ENCODE measurements at places on chromosomes 13 and 19.

DNA sequence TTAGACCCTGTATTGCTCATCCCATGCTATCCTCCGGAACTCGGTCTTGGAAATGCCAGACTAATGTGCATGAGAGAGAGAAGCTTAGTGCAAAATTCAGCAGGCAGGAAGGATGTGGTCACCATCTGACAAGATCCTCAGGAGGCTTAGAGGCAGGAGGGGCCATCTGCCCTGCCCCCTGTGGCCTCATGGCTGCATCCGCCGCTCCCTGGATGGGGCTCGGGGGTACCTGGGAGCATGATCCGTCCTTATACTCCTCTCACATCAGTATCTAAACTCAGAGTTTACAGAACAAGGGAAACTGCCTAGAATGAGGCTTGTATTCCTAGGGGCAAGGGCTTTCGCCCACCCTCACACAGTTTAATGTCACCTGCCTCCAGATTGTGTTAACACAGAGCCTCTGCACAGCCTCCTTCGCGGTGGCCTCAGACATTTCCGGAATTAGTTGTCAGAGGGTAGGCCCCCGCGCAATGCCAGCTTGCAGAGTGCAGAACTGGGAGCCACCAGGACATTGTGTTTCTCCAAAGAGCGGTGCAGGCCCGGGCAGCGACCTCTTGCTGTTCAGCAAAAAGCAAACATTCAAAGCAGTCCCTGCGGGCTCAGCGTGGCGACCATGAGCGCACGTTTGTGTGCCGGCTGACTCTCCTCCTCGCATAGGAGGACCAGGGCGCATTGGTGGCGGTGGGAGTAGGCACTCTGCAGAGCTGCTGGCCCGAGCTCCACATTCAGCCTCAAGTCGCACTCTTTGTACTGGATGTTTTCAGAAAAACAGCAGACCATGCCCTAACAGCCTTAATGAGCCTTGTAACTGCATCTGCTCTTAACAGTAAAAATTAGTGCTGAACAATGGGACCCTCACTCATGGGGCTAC, 39.1 kb downstream of the GPR12 start:
- peak; percentile 17 for DNase-seq

DNA sequence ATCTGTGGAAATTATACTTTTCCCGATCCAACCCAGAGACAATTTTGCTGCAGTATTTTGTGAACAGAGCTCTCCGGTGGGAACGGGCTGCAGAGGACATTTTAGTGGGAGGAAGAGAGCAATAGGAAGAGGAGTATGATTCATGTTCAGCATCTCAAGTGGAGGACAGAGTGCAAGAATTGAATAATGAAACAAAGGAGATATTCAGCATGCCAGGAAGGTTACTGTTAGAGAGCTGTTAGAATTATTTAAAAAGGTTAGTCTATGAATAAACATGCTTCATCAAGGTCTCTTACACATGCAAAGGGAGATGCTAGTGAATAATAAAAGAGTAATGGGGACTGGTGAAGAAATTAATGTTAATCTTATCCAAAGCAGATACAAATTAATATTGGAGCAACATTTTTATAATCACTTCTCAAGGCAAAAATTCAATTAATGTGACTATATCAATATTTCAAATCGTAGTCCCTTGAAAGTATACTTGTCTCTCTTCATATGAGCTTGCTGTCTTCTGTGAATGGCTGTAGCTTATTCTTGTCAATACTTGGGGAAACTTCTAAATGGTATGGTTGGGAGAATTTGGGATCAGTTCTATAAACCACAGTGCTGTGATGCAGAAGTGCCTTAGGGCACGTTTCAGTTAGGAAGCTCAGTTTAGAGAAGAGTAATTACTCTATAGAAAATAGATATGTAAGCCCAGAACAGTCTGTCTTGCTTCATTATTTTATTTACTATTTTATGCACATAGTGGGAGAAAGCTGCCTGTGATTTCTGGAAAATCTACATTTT, 1165.8 kb downstream of the OLFM4 start:
- no peak for DNase-seq

GRCh38 chr13:28532388-28533124, 37.6 kb upstream of the FLT1 start:
- no peak for DNase-seq

DNA sequence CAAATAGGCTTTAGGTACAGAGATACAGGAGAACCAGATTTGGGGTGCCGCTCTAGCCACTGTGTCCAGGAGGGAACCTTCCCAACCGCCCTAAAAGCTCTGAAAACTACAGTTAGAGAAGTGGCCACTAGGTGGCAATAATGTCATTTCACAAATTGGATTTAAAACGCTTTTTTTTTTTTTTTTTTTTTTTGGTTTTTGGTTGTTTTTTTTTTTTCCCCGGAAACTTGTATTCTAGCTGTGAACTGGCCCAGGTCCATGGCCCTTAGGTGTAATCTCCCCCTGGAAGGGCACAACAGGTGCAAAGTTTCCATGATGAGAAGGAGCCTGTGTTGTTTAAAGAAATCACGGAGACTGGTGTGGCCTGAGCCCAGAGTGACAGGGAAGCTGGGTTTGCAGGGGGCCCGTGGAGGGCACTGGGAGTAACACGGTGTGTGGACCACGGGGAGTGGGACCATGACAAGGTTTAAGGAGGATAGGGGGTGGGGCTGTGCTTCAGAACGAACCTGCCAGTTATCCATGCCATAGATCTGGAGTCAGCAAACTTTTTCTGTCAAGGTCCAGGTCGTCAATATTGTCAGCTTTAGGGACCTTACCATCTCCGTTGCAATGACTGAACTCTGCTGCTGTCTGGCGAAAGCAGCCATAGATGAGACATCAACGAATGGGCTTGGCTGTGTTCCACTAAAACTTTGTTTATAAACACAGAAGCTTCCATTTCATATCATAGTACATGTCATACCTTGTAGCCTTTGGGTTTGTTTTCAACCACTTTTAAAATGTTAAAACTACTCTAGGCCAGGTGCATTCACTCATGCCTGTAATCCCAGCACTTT, 10.1 kb downstream of the OR1I1 start:
- no peak for DNase-seq

GRCh38 chr19:52943884-52944643, 18.6 kb downstream of the ZNF816 start:
- no peak for DNase-seq

DNA sequence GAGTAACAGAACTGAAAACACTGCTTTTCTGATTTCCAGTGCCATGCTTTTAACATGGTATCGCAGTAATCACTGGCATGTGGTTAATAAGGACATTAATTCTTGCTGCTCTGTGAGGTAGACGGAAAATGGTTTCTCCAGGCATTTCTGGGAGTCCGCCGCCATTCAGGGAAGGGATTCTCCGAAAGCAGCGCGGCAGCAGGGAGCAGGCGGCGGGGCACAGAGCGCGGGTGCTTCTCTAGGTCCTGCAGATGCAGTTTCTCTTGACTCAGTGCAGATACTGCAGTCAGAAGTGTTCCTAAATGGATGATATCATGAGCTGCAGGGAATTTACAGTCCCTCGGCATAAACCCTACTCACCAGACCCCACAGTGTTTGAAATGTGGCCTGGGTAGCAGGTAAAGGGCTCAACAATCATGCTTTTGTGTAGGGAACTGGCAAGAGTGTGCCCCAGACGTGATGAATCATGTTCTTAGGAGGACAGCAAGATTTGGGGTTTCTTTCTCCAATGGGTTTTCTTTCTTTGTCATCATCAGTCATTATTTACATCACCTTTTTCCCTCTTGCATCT, 338.6 kb upstream of the ARGLU1 start:
- DNase-seq: no peak

- no peak for DNase-seq
Observed at GRCh38 chr13:94620286-94620896, 18.7 kb downstream of the GPR180 start.

DNA sequence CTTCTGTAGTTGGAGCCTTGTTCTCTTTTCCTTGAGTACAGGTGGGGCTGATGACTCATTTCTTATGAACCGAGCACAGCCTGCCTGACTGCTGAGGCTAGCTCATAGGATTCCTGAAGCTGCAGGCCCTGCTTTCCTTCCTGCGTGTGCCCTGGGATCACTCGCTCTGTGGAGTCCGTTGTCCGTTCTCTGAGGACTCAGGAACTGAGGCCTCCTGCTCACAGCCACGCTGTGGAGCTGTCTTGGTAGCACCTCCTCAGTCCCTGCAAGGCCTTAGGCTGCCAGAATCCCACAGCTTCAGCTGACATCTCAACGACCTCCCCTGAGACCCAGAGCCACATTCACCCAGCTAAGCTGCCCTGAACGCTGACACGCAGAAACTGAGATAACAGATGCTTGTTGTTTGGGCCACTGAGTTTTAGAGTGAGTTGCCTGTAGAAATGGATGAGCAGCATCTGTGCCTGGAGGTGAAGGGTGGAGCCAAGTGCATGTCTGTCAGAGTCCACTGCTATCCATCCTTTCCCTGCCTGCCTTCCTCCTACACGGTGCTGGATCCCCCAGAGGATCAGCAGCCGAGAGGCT, 72.9 kb downstream of the ARHGEF7 start:
- DNase-seq: no peak

DNA sequence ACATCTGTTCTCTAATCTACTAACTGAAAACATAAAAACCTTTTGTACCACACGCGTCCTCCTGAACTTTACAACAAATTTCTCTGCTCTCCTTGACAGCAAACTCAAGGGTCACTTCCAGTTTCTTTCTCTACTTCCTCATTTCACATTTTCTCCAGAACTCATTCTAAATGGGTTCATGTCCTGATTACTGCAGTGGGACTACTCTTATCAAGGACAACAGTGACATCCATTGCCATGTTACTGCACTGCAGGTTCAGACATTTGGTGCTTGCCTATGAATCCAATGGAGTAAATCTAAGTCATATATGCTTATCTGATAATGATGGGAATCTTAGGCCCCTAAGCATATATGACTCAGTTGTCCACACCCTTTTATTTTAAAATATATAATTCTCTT, 35.3 kb downstream of the FPR3 start:
- no peak for DNase-seq

DNA sequence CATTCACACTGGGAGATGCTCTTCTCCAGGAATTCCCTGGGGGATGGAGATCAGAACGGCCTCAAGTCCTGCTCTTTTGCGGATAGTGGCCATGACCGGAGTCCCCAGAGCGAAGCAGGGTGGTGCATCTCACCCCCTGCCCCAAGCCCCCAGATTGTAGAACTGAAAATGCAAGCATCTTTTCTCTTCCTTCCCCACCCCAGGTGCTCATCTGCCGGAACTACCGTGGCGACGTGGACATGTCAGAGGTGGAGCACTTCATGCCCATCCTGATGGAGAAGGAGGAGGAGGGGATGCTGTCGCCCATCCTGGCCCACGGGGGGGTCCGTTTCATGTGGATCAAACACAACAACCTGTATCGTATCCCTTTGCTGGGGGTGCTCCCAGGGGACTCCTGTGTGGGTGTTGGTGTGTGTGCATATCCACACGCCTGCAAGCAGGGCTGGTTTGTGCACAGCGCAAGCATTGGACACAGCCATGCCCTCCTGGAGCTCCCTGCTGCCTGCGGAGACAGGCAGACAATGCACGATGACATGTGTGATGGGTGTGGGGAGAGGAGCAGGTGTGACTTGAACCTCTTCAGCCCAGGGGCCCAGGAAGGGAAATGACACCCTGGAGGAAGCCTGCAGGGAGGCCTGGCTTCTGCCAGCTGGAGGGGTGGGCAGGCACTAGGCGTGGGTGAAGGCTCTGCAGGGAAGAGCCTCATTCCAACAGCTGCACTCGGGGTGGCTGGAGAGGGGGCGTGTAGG, 5.7 kb downstream of the AP1M1 start:
- DNase-seq: no peak

Data from activated CD8-positive, alpha-beta memory T cell treated with anti-CD3 and anti-CD28 coated beads for 48 hours (primary cell).